Activated T-helper 2 cell treated with anti-CD3 and anti-CD28 coated beads, Interferon-gamma antibody, Interleukin-2, Interleukin-4, amounts not matched to agents 10 μg/mL and 5 μg/mL and 100 μg/mL, durations not matched to agents 14 hours and 24 hours and 36 hours (primary cell): ENCODE measurements at places on chromosomes 1 and 21.
A peak's percentile ranks its signal among the peaks of the same experiment; 100 is the strongest.

DNA sequence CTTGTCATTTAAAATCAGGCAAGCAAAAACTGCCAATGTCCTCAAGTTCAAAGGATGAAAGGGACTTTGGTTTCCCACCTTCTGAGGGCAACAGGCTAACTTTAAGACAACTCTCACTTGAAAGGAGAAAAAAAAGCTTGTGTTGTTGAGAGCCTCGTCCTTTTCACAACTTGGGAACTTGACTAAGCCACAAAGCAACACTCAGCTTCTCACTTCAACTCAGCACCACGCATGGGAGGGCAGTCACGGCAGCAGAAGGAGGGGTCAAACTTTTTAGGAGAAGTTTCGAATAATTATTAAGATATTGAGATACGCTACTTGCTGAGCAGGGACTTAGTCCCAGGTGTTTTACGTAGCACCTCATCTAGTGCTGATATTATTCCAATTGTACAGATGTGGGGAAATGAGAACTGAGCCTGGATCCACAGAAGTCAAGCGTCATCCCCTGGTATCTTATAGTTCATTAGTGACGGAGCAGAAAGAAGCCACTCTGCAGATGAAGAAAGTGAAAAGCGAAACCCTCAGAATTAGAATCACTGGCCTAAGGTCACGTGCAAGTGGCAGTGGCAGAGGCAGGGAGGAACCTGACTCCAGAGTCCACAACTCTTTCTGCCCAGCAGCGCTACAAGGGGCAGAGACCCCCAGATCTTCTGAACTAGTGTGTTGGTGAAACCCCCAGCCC is 83.6 kb downstream of the JAK1 start:
- no peak for DNase-seq

DNA sequence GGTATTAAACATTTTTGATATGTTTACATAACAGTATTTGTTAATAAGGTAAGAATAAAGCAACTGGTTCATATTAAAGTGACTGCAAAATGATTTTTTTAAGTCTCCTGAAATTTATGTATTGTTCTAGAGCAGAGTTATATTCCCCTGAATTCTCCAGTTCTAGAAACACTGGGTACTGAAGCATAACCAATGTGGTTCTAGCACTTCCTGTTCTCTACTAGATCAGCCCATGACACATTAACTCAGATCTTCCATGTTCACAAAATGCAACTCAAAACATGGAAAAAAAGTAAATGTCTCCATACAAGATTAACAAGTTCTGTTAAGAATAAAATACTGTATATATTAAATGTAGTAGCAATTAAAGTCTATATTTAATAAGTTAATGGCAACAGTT is 3.9 kb downstream of the NEGR1 start:
- DNase-seq, result no peak

GRCh38 chr1:172561252-172561651 is 28.3 kb downstream of the SUCO start:
- no peak for DNase-seq

DNA sequence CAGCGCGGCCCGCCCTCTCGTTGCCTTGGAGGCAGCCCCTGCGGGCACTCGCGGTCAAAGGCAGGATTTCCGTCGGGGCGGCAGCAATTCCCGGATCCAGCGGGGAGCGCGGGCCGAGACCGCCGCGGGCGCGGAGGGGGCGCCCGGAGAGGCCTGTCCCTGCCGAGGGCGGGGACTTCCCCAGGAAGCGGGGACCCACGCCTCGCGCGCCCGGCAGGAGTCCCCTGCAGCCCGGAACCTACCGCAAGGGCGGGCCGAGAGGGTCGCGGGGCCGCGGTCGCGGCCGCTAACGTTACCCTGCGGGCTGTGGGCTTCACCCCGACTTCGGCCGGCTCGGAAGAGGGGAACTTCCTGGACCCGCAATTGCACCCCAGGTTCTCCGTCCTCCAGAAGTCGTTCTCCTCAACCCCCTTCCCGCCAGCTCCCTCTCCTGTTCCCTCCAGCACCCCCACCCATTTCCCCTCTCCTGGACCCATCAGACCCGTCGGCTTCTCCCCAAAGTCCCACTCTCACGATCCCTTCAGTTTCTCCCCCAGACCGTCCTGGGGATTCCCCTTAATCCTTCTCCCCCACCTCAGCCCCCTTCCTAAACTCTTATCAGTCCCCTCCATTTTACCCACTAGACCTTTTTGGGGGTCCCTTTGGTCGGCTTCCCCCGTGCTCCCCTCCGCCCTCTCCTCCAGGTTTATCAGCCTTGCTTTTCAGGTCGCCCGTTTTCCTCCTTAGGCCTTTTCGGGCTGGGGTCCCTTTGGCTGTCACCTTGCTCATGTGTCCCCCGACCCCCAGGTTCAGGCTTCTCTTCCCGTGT is 604 bp downstream of the FGR start:
- DNase-seq, result peak; percentile 29

GRCh38 chr1:193486671-193487229 is 300.3 kb upstream of the B3GALT2 start:
- no peak for DNase-seq

DNA sequence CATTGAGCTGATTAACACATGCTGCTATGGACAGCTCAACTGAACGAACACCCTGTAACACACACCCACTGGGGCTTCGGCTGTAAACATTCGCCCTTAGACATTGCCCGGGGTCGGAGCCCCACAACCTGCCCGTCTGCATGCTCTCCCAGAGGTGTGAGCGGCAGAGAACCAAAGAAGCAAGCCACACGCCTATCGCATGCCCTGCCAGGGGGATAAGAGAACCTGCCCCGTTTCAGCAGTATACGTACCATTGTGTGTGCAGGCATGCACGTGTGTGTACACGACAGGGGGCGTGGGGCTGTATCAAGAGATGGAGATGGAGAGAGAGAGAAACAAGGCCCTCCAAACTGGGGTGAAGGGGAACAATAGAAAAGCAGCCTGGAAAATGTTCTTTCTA is 9.9 kb upstream of the DESI2 start:
- DNase-seq, result no peak

DNA sequence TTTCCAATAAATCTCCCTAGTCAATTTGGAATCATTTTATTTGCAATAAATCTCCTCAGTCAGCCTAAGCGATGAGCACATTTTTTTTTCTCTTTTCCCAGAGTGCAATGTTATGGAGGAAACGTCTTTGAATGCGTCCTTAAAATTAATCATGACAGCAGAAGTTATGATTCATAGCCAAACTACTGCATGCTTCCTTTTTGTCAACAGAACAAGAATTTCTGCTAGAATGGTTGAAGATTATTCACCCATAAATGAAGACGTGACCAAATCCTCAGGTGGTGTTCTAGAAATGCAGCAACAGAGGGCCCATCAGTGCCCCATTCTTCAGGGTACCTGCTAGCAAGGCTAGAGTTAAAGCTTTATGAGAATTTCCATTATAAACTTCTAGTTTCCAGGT is 407.9 kb upstream of the PKN2 start:
- DNase-seq, result no peak

- DNase-seq, result no peak
These were observed 11.5 kb downstream of the MORN1 start for GRCh38 chr1:2379733-2380404.

- no peak for DNase-seq
These were observed 36.8 kb downstream of the CASZ1 start for GRCh38 chr1:10759413-10760200.

DNA sequence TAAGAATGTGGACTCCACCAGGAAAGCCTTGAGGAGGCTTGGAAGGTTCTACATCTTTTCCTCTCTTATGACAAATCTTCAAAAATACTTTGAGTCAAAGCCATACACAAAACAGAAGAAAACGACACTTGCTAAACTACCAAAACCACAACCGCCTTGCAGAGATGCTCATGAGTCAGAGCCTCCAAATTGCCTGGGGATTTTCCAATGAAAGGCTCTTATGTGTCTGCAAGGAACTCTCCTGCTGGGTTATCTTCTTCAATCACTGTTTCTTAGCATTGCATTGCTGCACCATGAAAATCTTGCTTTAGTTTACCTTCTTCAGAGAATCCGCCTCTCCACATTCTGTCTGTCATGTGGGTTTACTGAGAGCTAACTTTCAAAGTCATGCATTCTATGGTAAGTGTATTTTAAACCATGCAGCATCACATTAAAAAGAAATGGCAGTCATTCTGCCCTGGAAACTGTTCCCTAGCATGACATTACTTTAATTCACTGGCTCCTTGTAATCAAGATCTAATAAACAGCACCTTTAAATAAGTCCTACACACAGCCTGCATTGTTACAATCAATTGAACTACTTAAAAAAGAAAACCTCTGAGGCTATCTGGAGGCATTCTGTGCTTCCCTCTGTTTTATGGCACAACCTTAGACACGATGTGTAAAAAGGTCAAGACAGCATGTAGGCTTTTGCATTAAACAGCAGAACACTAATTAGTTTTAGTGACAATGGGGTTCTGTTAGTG is 210.0 kb upstream of the FOXD3 start:
- no peak for DNase-seq

- DNase-seq, result no peak
These were observed 110.2 kb downstream of the EIF4G3 start for GRCh38 chr1:21066356-21067012.

DNA sequence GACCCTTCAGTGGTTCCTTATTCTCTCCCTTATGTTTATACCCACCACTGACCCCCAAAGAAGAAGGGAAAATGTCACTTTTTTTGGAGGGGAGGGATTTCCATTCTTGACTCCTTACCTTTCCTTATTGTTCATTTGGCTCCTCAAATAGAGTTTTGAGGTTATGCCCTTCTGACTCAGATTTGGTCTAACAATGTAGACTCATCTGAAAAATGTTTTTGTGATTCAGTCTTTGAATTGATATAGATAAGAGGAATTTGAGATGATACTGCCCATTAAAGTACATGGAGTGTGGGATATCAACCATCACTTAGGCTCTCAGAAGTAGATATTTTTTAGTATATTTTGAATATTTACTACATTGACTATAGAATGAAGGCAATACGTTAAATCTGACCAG is 16.1 kb downstream of the USP1 start:
- no peak for DNase-seq

DNA sequence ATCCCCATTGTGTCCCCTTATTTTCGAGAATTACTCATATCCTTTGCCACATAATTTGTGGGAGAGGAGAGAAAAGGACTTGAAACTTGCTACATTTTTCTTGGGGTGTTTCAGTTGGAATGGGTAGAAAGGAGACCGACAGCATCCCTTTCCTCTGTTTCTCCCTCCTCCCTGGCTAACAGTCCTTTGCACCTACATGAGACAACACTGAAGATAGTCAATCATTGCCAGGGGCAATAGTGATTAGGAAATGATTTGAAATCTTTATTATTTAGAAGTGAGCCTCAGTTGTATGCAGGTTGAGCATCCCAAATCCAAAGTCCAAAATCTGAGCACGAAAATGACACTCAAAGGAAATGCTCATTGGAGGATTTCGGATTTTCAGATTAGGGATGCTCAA is 7.8 kb upstream of the TARS2 start:
- DNase-seq, result no peak

DNA sequence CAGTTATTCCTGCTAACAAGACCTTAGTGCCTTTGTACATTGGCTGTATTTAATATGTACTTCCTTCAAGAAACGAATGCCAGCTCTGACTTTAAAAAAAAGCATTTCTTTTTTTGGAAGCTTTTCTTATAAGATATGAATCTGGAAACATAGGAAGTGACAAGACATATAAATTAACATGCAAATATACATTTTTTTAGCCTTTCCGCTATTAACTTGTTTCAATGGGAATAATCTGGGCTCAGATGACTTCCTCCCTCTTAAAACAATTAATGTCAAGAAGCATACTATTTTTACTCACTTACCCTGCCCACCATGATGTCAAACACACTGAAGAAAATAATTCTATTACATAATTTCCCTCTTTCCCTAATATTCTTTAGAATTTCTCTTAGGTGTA is 1.4 kb downstream of the DENND1B start:
- DNase-seq, result no peak

GRCh38 chr1:10308001-10308400 is 90.9 kb upstream of the PGD start:
- DNase-seq, result no peak

GRCh38 chr1:208252836-208253576 is 8.8 kb upstream of the PLXNA2 start:
- no peak for DNase-seq

DNA sequence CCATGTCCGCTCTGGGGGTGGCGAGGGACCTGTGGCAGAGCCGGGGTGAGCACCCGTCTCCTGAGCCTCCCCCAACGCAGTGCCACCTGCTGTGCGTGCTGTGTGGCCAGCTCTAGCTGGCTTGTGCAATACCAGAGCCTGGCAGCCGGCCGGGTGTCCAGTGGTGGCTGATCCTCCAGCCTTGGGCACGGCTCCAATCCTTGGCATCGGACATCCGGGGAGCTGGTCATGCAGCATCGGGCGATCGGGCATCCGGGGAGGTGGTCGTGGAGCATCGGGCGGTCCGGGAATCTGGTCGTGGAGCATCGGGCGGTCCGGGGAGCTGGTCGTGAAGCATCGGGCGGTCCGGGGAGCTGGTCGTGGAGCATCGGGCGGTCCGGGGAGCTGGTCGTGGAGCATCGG is 8.1 kb downstream of the SLX9 start:
- no peak for DNase-seq

GRCh38 chr21:19724081-19724480 is 1274.1 kb upstream of the NCAM2 start:
- no peak for DNase-seq

GRCh38 chr1:58710190-58711085 is 10.6 kb upstream of the MYSM1 start:
- DNase-seq, result no peak

DNA sequence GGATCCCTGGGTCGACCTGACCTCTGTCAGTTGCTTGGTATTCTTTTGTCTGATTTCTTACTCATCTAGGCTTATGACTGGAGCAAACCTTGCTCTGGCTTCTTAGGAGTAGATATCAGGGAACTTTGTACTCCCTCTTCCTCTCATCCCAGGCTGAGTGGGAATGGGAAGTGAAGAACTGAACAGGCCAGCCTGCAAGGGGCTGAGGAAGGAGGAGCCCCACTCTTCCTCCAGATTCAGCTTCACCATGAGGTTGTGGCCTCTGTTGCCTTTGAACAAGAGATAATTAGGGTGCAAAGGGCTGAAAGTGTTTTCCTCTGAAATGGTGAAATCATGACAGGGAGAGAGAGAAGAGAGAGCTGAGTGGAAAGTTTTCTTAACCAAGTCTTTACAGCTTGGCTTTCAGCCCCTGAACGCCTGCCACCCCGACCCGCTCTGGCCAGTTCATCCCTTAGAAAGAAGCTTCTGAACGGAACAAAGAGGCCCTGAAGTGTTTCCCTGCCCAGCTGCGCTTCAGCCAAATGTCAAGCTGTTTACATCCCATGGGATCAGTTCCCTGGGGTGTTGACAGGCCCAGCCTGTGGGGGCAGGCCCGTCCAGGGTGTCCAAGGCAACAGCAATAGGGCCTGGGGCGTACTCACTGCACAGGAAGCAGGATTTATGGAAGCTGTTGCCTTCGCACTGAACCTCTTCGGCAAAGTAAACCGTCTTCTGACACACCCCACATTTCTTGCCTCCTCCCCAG is 11.2 kb downstream of the CSRP1 start:
- DNase-seq, result no peak

- no peak for DNase-seq
These were observed 356.8 kb upstream of the B3GALT2 start for GRCh38 chr1:193543259-193543658.

DNA sequence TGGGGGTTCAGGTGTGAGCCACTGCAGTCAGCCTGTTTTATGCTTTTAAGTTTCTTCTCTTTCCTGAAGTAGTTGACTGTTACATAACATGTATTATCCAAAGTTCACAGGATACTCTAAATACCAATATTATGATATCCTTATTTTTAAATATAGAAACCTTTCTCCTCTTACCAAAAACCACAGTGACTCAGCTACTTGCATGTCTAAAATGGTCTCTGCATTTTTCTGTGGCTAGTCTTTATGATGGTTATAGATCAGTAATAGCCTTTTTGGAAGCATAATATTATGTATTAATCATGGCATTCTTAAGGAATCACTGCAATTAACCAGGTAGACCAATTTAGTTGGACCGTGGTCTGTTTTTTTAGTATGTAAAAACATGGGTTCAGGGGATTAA is 210.8 kb upstream of the CACYBP start:
- no peak for DNase-seq
